ENCODE measurements at places on chromosomes 3 and 15.

DNA sequence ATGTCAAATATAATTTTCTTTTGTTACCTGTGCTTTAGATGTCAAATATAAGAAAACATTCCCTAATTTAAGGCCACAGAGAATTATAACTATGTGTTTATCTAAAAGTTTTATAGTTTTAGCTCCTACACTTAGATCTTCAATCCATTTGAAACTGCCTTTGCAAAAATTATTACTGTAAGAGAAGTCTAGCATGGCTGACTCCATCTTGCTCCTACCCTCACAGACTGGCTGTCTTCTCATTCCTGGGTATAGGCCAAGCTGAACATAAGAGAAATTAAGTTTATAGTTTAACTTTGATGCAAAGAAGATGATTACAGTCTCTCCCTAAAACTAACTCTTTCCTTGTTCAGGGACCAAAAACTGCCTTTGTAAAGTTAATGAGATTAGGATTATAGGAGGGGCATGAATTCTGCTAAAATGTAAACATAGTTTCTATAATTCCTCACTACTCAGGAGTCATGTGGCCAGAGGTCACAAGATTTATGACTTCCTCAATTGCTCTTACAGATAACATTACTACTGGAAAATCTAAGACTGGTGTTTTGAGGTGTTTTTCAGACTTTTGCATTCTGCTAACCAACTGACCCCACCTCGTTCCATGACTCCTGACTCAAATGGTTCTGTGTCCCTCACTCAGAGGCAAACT lies 184.0 kb downstream of the BCHE start:
- no peak for DNase-seq

GRCh38 chr3:152159328-152159727 lies 109.4 kb upstream of the MBNL1 start:
- no peak for DNase-seq

GRCh38 chr3:14858105-14858504 lies 39.3 kb downstream of the FGD5 start:
- no peak for DNase-seq

GRCh38 chr15:79994615-79995014 lies 23.6 kb upstream of the BCL2A1 start:
- DNase-seq, result no peak

- DNase-seq, result no peak
Measured at GRCh38 chr3:35296533-35296932, 342.8 kb upstream of the ARPP21 start.

DNA sequence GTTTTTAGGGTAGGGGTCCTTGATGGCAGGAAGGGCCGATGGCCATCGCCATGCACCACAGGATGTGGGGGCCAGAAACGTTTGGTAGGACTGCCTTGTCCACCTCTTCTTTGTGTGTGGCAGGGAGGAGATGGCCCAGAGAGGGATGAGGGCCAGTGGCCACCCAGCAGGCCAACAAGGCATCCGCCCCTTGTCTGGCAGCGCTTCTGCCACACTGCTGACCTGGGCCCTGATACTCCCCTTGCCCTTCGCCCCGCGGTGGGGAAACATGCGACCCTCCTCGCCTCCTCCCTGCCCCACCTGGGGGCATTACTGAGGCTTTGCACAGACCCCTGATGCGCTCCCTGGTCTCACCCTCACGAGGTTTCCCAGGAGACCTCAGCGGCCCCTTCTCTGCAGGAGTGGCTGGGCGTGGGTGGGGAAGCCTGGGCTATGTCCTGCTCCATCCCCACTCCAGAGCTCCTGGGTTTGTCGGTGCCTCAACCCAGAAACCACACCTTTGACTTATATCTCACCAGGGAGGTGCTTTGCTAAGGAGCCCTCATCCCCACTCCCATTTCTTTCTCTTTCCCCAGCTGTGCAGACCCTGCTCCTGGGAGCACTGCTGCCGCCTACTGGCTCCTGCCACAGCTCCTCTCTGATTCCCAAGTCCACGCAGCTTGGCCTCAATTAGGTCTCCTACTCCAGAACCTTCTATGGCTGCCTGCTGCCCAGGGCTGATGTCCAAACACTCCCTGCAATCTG lies 38.7 kb downstream of the FEM1B start:
- no peak for DNase-seq

GRCh38 chr3:106247902-106248684 lies 379.3 kb upstream of the CBLB start:
- no peak for DNase-seq

- DNase-seq, result no peak
Measured at GRCh38 chr3:29741231-29741630, 460.4 kb downstream of the RBMS3 start.

DNA sequence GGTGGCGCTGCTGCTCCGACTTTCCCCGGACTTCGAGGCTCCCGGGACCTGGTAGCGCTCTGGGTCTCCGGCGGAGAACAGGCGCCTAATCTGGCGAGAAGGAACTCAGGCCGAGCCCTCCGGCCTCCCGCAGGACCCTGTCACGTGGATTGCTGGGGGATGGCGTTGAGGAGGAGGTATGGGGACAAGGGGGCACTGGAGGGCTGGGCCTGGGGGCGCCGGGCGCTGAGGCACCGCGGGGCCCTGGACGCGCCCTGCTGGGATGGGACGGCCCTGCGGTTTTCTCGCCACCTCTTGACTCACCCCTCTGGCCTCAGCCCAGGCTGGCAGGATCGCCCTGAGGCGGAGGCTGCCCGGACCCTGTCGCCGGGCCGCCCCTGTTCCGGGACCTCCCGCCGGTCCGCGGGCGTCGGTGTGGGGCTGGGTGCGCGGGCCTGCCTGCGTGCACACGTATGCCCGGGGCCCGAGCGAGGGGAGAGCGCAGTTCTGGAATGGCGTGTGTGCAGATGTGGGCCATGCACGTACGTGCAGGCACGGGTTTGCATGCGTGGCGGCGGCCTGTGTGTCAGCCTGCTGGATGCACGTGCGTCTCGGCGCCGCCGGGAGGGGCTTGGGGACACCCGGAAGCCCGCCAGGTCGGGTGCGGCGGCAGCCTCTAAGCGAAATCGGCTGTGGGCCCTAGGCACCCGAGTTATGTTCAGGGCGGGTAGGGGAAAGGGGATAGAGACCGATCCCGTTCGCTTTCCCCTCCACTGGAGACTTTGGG lies 752 bp downstream of the C15orf39 start:
- DNase-seq, result peak; percentile 87

GRCh38 chr3:38707730-38708129 lies 58.2 kb upstream of the SCN5A start:
- DNase-seq, result no peak

- DNase-seq, result no peak
Measured at GRCh38 chr3:59777667-59778077, 727.8 kb upstream of the CFAP20DC start.

DNA sequence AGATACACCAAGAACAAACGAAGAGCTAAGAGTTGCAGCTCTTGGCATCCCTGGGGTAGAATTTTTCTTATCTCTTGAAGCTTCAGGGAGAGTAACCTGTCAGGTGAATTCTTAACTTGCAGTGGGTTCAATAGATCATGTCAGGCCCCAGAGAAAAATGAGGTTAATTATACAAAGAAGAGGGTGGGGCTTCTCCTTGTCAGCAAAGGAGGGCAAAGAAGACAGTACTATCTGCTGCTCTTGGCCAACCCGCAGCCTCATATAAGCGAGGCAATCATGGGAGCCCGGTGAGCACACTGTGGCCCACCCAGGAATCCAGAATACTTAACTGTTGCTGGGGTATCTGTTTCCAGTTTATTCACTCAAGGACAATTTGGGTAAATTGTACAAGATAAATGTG lies 110.2 kb downstream of the SEMA5B start:
- DNase-seq, result no peak

GRCh38 chr3:172717493-172718088 lies 6.7 kb upstream of the NCEH1 start:
- DNase-seq, result no peak

- peak; percentile 1 for DNase-seq
Measured at GRCh38 chr3:193190146-193190786, 50.8 kb upstream of the PLAAT1 start.

- no peak for DNase-seq
Measured at GRCh38 chr3:173744895-173745294, 347.4 kb downstream of the NLGN1 start.

- DNase-seq, result no peak
Measured at GRCh38 chr15:74060251-74060650, 22.1 kb downstream of the GOLGA6A start.

GRCh38 chr3:28068342-28068741 lies 173.1 kb upstream of the CMC1 start:
- DNase-seq, result no peak

DNA sequence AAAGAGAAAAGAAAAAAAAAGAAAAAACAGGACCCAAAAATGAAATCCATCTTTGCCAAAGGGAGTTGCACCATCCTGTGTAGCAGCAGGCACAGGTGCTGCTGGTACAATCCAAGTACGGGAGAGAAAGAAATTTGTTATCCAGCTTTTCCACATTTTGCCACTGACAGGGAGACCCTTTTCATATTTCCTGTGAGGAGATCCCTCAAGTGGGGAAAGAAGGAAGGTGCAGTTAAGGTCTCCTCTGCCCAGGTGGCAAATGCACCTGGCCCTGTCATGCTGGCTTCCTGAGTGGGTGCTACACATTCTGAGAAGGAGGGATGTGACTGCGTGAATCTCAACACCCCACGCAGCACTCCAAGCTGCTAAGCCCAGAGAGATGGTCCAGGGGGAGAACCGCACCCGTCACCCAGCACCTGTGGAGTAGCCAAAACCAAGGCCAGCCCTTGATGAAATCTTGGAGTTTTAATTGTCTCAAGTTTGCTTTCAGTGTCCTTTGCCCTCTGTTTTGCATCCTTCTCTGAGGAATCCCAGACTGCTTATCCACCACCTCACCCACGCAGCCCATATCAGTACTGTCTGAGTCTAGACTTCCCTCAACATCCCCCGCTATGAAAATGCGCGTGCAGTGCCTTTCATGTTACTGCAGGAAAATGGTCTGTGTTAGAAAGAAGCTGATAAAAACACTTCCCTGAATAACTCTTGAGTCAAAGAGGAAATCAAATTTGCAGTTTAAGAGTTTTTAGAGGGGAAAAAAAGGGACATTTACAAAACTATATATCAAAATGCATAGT lies 141.9 kb upstream of the THBS1 start:
- DNase-seq, result no peak

DNA sequence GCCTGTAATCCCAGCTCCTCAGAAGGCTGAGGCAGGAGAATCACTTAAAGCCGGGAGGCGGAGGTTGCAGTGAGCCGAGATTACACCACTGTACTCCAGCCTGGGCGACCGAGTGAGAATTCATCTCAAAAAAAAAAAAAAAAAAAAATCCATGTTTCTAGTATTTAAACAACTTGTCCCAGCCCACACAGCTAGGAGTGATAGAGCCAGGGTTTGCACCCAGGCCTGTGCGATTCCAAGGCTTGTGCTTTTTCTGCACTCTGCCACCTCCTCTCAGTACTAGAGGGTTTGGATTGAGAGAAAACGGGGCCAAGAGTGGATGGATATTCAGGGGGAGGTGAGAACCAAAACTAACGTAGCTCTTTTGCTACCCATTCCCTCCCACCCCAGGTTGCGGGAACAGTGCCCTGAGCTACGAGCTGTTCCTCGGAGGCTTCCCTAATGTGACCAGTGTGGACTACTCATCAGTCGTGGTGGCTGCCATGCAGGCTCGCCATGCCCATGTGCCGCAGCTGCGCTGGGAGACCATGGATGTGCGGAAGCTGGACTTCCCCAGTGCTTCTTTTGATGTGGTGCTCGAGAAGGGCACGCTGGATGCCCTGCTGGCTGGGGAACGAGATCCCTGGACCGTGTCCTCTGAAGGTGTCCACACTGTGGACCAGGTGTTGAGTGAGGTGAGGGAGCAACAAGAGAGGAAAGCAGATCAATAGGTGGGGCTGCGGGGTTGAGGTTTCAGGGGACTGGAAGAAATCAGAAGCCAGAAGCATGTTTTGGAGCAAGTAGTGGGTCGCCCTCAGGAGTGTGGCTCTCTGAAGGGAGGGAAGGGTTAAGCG lies 4.1 kb downstream of the CAMK2N2 start:
- no peak for DNase-seq

- no peak for DNase-seq
Measured at GRCh38 chr3:66572090-66572675, 71.4 kb upstream of the LRIG1 start.

- DNase-seq, result no peak
Measured at GRCh38 chr3:59606638-59607266, 556.9 kb upstream of the CFAP20DC start.

DNA sequence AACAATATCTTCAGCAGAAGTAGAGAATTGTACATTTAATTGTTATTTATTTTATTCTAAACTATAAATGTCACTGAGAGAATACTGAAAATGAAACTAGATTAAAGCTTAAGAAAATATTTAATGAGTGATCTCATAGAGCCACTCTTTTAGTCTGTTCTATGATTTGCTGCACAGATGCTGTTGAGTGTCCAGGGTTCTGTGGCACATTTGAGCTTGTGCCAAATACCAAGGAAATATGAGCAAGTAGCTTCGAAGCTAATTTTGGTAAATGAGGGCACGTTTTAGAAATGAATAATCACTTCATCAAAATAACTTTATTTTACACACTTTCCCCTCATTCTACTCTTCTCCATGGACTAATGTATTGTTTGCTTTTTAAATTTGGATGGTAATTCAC lies 53.6 kb upstream of the THRB start:
- DNase-seq, result no peak

DNA sequence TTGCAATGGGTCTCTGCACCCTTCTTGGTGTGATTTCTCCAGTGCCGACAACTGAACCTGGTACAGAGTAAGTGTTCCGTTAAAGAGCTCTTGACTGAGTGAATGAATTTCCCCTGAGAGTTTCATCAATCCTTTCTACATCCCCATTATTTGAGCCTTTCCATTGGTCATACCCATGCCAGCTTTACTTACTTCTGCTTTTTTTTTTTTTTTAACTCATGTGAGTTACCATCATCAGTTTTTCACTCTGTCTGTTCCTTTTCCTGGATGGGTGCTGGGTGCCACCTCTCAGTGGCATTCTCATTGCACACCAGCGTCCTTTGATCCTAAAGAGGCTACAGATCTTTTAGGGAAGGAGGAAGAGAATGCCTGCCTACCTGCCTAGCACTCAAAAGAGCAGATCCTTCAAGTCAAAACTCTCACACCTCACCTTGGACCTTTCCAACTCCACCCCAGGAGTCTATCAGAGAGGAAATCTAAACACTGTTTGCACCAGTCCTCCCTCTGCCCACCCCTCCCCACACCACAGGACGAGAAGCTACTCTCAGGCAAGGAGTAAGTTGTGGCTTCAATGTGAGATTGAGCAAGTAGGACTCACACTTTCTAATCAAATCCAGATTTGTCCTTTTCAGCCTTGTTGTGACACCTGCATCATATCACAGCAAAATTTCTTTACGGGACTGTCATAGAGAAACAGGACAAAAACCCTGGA lies 13.1 kb upstream of the USP3 start:
- no peak for DNase-seq

DNA sequence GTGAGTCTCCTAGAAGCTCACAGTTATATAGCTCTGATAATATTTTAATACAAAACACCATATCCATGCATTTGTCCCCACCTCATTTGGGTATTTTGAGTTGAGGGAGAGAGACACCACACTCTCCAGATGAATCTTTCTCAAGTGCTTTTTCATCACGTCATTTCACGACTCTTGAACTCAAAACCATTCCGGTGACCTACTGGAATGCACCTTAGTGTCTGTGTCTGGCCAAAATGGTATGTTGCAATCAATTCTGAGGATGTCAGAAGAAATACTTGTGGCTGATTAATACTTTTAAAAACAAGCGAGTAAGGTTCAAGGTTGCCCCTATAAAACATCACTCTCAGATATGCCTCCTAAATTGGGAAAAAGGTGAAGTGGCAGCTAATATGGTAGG lies 352.6 kb upstream of the ICE2 start:
- DNase-seq, result no peak
